ENCODE measurements at places on chromosomes 16 and 17.

- DNase-seq = no peak
These were observed 19.1 kb downstream of the GPR142 start for GRCh38 chr17:74386386-74386785.

DNA sequence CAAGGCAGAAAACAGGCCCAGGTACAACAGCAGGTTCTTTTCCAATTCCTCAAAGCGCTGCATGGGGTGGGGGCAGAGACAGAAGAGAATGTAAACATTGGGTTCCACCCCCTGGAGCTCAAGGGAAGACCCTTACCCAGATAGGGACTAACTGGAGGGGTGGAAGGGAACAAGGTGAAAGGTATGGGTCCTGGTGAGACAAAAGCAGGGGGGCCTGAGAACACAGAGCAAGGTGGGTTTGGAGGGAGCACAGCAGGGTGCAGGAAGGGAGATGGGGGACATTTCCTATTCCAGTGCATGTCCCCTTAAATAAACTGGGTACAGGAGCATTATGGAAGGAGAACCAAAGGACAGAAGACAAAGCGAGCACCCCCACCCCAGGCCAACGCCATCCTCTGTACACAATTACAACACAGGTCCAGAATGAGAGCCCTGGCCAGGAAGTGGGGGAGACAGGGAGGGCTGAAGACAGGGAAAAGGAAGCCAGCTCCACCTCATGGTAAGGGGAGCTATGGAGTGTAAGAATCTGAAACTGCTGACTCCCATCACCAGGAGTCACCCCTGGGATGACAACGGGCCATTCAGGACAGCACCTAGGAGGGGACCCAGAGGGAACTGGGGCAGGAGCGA, 2.1 kb upstream of the CD2BP2 start:
- no peak for DNase-seq

DNA sequence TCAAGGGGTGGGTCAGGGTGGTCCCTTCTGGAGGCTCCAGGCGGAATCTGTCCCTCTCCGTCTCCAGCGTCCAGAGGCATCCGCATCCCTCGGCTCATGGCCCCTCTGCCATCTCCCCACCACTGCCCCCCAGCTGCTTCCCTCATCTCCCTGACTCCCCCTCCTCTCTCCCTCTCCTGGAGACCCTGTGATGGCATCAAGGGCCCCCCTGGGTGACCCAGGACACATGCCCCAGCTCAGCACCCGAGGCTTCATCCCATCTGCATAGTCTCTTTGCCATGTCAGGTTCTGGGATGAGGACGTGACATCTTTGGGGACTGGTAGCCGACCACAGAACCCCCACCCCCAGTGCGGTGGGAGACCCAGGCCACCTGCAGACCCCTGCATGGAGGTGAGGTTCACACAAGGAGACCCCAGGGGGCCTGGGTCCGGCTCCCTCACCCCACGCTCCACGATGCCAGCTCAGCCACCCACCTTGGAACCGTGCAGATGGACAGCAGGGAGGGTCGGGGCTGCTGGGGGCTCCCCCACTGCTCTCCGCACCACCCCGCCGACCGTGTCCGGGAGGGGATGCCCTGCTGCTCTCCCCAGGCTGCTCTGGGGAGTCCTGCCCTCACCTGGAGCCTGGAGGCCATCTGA, 3.8 kb downstream of the SECTM1 start:
- no peak for DNase-seq

- no peak for DNase-seq
These were observed 253.9 kb upstream of the CACNG5 start for GRCh38 chr17:66580956-66581391.

DNA sequence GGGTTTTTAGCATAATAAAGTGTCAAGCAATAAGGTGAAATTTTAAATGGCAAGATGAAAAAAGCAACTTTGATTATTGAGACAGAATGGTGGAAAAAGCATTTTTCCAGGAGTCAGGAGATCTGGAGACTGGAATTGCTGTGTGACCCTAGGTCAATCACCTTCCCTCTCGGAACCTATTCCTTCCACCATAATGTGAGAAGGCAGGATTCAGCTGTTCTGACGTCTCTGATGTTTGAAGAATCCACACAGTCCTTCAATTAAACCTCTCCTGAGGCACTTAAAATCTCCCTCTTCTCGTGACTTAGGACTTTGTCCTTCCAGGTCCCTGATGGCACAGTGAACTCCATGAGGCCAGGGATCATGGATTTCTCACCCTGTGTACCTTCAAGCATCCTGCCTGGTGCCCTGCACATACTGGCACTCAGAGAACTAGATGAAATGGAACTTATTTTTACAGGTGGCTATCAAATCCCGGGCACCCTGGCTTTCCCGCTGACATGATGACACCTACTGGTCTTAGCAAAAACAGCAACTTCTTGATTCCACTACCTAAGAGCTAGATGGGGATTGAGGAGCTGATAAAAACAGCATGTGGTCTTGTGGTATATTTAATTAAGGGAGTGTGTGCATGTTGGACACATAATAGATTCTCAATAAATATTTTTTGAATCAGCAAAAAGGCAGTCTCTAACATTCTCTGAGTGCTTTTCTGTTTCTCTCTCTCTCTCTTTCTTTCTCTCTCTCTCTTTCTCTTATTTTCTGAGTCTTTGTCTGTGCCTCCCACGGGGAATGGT, 2.3 kb upstream of the CCDC182 start:
- peak; percentile 2 for DNase-seq

DNA sequence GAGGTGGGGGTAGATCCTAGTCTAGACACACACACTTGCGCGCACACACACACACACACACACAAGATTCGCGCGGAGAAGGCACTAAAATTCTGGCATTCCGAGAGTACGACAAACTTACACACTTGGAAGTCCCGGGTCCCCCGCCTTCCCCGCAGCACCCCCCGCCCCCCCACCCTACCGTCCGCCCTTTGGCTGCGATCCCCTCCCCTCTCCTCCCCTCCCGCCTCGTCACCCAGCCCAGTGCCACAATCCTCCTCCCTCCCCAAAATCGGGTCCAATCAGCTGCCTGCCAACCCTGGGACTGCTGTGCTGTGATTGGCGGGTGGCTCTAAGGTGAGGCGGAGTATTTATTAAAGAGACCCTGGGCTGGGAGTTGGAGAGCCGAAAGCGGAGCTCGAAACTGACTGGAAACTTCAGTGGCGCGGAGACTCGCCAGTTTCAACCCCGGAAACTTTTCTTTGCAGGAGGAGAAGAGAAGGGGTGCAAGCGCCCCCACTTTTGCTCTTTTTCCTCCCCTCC, at the start of gene SOX9:
TSS of gene SOX9 (plus strand) at position 379 of the 522 bp plus-strand sequence. CDS start 372 bp downstream, outside the sequence.
- no peak for DNase-seq

- no peak for DNase-seq
These were observed 28.7 kb downstream of the ARHGAP27 start for GRCh38 chr17:45403906-45404490.

DNA sequence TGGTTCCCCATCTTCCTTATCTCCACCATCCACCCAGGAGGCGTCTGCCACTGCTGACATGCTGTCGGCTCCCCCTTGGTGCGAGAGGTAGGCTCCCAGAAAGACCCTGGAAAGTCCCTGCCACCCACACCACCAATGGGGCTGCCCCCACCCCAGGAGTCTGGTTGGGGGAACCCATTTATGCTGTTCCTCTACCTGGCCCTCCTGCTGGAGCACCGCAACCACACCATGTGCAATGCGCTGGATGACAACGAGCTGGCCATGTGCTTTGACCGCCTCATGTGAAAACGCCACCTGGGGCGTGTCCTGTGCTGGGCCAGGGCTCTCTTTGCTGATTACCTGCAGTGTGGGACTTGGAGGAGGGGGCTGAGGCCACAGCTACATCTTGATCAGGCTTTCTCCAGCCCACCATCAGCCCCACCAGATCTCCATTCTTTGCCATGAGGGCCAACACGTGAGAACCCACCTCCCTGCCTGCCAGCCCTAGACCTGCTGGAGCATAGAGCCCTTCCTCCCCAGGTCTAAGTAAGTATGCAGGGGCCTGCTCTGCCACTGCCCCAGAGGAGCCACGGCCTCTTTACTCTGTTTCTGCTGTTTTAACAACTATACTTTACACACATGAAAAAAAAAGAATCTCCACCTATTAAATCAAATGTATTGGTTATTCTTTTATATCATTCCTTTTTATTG, 7.9 kb upstream of the ALDH3A1 start:
- no peak for DNase-seq

DNA sequence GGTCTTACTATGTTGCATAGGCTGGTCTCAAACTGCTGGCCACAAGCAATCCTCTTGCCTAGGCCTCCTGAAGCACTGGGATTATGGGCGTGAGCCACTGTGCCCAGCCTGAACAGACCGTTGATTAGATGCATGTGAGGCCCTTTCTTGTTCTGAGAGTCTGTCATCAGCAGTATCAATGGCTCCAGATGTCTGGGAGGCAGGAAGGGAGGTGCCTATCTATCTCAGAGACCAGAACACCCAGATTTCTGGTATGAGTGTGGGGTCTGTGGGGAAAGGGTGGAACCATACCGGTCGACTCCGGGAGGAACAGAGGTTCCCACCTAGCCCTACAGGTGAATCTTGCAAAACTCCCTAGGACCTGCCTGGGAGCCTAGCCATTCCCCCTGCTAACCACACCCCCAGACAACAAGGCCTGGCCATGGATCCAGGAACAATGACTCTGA, 71.7 kb downstream of the PRKCB start:
- no peak for DNase-seq

DNA sequence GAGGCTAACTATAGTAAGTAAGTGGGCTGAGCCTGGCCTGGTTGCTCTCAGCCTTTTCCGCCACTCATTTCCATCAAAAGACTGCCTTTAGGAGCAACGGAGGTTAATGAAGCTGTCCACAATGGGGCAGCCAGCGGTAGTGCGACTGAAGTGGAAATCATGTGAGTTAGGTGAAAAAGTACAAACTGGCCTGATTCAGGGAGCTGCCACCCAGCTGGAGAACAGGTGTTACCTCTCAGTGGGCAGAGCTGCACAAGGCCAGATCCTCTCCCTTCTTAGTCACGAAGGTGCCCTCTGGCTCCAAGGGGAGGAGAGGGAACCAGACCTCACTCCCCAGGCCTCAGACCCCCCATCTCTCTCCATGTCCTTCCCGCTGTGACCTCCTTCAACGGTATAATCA, 34.4 kb upstream of the CDRT4 start:
- no peak for DNase-seq

DNA sequence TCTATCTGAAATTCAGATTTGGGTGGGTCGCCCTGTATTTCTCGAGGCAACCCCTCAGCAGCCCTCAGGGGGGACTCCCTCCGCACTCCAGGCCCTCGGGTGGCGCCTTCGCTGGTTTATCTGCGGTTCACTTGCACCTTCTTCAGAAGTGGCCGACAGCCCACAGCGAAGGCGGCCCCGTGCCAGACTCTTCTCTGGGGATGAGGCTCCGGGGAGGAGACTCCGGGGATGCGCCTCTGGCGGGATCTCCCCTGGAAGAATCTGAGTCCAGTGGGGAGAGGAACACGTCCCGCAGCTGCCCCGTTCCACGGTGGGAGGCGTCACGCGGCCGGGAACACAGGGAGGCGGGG, 63.9 kb upstream of the DNAJA2 start:
- DNase-seq = peak; percentile 2

DNA sequence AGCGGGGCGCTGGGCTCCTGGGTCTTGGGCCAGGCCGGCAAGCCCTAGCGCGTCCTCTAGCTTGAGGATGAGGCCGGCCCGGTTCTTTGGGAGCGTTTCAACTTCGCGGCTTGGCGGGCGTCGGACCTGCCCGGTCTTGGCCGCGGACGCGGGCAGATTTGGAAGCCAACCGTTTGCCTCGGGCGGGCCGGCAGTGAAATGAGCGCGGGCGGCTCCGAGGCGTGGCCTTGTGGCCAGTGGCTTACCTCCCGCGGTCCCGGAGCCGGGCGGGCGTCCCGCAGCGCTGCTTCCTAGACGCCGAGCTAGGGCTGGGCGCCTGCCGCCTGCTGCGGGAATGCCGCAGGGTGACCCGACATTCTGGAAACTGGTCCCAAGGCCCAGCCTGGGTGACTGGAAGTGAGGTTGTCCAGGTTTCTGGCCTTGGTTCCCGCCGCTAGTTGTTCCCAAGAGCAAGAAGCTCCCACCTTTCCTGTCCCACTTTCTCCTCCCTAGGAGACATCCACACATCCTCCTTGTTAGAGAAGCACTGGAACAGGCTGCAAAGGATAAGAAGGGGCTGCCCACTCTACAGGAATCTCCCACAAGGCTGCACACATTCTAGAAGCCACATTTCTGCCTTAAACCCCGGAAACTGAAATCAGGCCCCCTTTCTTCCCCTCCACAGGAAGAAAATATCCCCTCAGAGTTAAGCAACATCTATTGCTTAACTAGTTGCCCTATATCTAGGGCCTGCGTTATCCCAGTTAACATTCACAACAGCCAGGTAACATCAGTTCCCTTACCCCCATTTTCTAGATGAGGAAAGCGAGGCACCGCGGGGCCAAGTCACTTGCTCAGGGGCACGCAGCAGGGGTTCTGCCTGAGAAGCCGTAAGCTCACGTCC, 4.5 kb upstream of the CBX8 start:
- no peak for DNase-seq

DNA sequence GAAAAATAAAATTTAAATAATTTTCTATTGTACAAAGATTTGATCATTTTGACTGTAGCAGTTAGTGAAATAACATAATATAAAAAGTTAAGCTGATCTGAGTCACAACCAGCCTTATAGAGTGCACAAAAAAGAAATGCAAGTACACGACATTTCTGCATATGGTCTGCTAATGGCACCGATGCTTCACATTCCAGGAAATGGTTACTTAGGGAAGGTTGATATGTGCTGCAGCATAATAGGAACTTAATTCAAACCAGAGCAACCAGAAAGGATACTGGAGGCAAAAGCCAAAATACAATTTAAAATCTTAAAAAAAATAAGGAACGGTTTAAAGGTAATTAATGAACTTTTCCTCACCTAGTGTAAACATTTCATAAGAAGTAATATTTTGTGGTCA, 10.0 kb upstream of the CFDP1 start:
- DNase-seq = no peak

DNA sequence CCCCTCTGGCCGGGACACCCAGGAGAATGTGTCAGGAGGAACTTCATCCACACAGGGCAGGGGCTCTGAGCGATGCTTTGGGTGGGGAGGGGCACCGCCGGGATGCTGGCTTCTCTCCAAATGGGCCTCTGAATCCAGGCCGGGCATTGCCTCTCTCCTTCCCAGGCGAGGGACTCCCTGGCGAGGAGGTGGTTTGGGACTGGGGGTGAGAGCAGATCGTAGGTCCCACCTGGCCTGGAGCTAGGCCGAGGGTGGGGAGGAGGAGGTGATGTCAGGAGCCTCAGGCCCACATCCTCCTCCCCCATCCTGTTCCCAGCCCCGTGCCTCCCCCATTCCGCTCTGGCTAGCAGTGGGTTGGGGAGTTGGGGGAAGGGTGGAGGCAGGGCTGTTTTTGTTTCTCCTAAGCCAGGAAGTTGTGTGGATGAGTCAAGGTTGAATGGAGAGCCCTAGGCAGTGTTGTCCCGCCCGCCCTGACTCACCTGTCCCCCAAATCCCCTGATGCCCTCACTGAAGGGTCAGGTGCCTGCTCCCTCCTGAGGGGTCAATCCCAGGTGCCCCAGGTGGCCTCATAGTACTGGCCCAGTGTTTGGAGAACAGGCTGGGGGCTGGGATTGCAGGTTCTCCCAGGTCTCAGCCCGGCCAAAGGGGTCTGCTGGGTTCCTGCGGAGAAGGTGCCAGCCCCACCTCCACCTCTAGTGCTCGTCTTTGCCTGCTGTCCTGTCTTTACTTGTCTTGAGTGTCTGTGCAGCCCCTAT, 2.8 kb downstream of the GRB7 start:
- DNase-seq = no peak

GRCh38 chr17:18258356-18259038, at the start of gene FLII:
TSS of gene FLII (minus strand) at chr17:18258738. CDS start at chr17:18258690, 48 bp downstream.
- peak; percentile 48 for DNase-seq

All from activated T-helper 1 cell treated with anti-CD3 and anti-CD28 coated beads, Interleukin-2, amount 50 U/mL, for 16 hours (primary cell).